Bladder microvascular endothelial cell (primary cell): ENCODE measurements at places on chromosomes 11 and 22. TPM values are rescaled to one million over a fixed set of nuclear protein-coding genes. Genes with fewer than 3 reads are reported as not detected.

Gene MRGPRF
- total RNA-seq, result under 0.01 and 0.06 TPM in 2 replicates

Gene OR8A1
- not detected in 2 replicates for total RNA-seq

Gene SLC22A12
- total RNA-seq, result not detected in 2 replicates

Gene KREMEN1
- 0.16 and 0.38 TPM in 2 replicates for total RNA-seq

Gene TNNT3
- total RNA-seq, result 2.1 TPM in 1 of 2 replicates, not detected in the other

Gene TSSC4
- 55.9 and 60.8 TPM in 2 replicates for total RNA-seq

Gene PGA3
- total RNA-seq, result not detected in 2 replicates

Gene MYRF
- total RNA-seq, result 0.49 and 1.0 TPM in 2 replicates

Gene B3GAT1
- not detected in 2 replicates for total RNA-seq

Gene C11orf87
- total RNA-seq, result not detected in 2 replicates
